ENCODE measurements at places on chromosomes 13 and 19. TPM values are rescaled to one million over a fixed set of nuclear protein-coding genes. Genes with fewer than 3 reads are reported as not detected.

The ZNF573 gene
- total RNA-seq = 17.1 TPM

The NR2F6 gene
- 32.4 TPM for total RNA-seq

The MAB21L1 gene
- 9.0 TPM for total RNA-seq

DNA sequence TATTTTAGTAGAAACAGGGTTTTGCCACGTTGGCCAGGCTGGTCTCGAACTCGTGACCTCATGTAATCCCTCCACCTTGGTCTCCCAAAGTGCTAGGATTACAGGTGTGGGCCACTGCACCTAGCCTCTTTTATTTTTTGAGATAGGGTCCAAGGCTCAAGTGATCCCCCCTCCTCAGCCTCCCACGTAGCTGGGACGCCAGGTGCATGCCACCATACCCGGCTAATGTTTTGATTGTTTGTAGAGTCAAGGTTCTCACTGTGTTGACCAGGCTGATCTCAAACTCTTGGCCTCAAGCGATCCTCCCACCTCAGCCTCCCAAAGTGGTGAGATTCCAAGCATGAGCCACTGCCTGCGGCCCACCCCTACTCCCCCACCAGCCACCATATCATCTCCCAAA, 6.3 kb downstream of the SLC7A9 start:
- H3K27me3 ChIP-seq = no peaks in the 10 kb centered on the region
- no peak overlapping the region for H3K27ac ChIP-seq
- peaks cover 16% of the 10 kb centered on the region for H3K4me1 ChIP-seq
- DNase-seq = no peak

DNA sequence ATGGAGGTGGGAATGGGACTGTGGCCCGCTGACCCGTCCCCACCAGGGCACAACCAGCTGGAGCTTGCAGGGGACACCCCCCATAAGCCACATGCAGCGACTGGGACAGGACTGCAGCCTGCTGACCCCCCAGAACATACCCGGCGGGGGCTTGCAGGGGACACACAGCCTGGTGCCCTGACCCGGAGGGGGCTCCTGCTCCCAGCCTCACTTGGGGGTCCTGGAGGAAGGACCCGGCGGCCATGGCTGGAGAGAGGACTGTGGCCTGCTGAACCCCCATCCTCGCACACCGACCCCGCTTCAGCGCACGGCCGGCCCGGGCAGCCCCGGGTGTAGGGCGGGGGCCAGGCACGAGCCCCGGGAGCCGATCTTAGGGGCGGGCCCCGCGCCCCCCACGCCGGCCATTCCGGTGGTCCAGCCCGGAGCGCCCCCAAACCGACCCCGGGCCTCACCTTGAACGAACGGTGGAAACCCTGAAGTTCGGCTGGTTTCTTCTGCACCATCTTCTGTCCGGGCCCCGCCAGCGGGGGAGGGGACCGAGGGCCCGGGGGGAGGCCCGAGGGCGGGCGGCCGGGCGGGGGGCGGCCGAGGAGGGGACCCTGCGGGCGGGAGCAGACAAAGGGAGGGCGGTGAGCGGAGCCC, 574 bp downstream of the MKNK2 start:
- H3K36me3 ChIP-seq = peaks cover 31% of the 10 kb centered on the region
- no peaks in the 10 kb centered on the region for H3K27me3 ChIP-seq
- H3K27ac ChIP-seq = peak overlapping the region; percentile 84
- DNase-seq = no peak
- H3K4me1 ChIP-seq = peaks cover 54% of the 10 kb centered on the region

DNA sequence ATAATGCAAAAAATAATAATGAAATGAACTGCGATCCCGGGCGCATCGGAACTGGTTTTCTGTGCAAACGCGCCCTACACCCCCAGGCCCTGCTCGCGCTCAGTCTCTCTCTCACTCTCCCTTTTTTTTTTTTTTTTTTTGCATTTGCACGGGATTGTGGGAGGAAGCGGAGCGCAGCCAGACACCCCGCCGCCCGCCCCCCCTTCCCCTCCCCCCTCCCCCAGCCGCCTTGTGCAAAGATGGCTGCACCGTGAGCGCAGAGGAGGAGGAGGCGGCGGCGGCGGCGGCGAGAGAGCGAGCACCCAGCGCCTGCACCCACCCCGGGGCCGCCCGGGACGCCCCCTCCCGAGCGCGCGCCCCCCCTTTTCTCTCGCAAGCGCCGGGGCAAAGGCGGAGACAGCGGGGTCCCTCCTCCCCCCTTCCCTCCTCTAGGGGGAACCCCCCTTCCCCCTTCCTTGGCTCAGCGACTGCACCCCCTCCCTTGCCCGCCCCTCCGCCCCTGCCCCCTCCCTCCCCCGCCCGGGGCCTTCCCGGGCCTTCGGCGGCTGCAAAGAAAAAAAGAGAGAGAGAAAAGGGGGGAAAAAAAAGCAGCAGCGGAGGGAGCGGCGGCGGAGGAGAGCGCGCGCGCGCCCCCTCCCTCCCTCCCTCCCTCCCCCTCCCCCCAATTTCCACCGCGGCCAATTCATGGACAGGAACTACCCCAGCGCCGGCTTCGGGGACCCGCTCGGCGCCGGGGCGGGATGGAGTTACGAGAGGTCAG, at the start of gene PRR12:
Gene PRR12, plus strand, starts transcription at position 212 of the 760 bp plus-strand sequence. Its CDS starts 473 bp downstream, at position 685.
- peaks cover under 1% of the 10 kb centered on the region for H3K27me3 ChIP-seq
- H3K27ac ChIP-seq = peak within 1 kb of the TSS; percentile 94
- H3K4me3 ChIP-seq = peak within 1 kb of the TSS; percentile 88
- H3K36me3 ChIP-seq = peaks cover 24% of the 10 kb centered on the region
- DNase-seq = peak; percentile 91

GRCh38 chr13:92989301-92989700, 237.3 kb upstream of the GPC6 start:
- H3K27ac ChIP-seq = no peak overlapping the region
- H3K4me3 ChIP-seq = no peak overlapping the region
- H3K36me3 ChIP-seq = no peaks in the 10 kb centered on the region
- H3K4me1 ChIP-seq = no peaks in the 10 kb centered on the region
- no peaks in the 10 kb centered on the region for H3K27me3 ChIP-seq
- DNase-seq = no peak

GRCh38 chr13:91101381-91101780, 246.1 kb upstream of the MIR17HG start:
- no peaks in the 10 kb centered on the region for H3K27me3 ChIP-seq
- H3K4me1 ChIP-seq = no peaks in the 10 kb centered on the region
- no peaks in the 10 kb centered on the region for H3K36me3 ChIP-seq
- no peak overlapping the region for H3K27ac ChIP-seq
- no peak overlapping the region for H3K4me3 ChIP-seq
- peak; percentile 83 for DNase-seq

DNA sequence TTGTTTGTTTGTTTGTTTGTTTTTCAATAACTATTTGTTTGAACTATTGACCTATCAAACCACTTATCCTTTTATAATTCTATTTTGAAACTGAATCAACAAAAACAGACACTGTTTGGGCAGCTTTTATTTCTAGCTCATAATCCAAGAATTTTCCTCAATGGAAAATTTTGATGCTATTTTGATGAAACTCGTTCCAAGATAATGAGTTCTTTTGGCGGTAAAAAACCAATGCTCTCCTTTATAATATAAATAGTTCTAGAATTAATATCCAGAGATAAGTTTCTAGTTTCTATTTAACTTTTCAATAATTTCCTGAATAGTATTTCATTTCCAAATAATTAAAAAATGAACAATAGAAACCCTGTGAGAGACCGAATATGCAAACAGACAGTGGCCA, 146.5 kb upstream of the EDNRB start:
- no peak overlapping the region for H3K4me3 ChIP-seq
- peak; percentile 62 for DNase-seq
- no peak overlapping the region for H3K27ac ChIP-seq
- no peaks in the 10 kb centered on the region for H3K27me3 ChIP-seq
- no peaks in the 10 kb centered on the region for H3K36me3 ChIP-seq

DNA sequence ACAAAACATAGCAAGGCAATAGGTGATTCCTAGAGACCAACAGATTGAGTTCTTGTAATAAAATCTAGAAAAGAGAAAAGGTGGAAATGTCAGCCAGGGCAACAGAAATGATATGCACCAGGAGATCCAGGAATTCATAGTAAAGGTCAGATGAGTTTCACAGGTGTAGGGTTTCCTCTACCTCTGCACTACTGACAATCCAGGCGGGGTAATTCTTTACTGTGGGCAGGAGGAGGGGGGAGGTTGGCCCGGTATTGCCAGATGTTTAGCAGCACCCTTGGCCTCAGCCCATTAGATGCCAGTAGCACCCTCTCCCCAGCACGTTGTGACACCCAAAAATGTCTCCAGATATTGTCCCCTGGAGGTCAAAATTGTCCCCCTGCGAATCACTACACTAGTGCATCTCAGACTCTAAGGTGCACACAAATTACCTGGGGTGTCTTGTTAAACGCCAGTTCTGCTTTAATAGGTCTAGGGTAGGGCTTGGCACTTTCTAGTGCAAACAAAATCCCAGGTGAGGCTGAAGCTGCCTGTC, 3.5 kb upstream of the UBAC2 start:
- H3K27ac ChIP-seq = no peak overlapping the region
- no peak overlapping the region for H3K4me3 ChIP-seq
- no peaks in the 10 kb centered on the region for H3K36me3 ChIP-seq

- peak overlapping the region; percentile 40 for H3K27ac ChIP-seq
- DNase-seq = no peak
- peaks cover 28% of the 10 kb centered on the region for H3K36me3 ChIP-seq
- H3K4me3 ChIP-seq = no peak overlapping the region
- H3K4me1 ChIP-seq = peaks cover 47% of the 10 kb centered on the region
Measured at GRCh38 chr13:110319397-110319773, 12.3 kb downstream of the COL4A2 start.

DNA sequence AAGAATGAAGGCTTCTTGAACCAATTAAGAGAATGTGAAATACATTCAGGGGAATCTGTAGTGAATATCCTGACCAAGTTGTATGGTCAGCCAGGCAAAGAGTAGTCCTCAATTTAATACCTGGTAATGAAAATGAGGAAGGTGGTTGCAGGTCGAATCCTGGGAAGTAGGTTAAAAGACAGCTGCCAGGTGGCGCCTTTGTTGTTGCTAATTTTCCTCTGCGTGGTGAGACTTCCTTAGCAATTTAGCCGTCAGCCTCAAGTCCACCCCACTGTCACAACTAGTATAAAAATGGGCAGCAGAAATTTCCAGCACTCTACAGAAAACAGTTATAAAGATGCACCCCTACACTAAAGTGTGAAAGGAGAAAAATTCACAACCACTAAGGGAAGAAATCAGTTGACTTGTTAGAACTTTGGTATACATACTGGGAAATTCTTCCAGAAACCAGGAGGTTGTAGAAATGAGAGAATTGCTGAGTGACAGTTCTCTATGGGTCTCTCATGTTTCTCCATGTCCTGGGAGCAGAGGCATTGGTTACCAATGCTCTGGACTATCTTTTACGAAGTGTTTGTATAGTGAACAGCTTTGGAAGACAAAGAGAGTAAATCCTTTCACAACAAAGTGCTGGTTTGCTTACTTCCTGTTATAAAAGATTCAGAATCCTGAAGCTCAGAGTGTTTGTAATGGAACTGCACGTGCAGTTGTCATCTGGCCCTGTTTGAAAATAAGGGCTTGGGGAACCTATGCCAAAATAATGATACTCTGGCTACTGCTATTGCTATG, 235.9 kb downstream of the NHLRC3 start:
- H3K27me3 ChIP-seq = no peaks in the 10 kb centered on the region
- H3K36me3 ChIP-seq = no peaks in the 10 kb centered on the region
- no peak overlapping the region for H3K4me3 ChIP-seq
- no peaks in the 10 kb centered on the region for H3K4me1 ChIP-seq
- DNase-seq = peak; percentile 57

DNA sequence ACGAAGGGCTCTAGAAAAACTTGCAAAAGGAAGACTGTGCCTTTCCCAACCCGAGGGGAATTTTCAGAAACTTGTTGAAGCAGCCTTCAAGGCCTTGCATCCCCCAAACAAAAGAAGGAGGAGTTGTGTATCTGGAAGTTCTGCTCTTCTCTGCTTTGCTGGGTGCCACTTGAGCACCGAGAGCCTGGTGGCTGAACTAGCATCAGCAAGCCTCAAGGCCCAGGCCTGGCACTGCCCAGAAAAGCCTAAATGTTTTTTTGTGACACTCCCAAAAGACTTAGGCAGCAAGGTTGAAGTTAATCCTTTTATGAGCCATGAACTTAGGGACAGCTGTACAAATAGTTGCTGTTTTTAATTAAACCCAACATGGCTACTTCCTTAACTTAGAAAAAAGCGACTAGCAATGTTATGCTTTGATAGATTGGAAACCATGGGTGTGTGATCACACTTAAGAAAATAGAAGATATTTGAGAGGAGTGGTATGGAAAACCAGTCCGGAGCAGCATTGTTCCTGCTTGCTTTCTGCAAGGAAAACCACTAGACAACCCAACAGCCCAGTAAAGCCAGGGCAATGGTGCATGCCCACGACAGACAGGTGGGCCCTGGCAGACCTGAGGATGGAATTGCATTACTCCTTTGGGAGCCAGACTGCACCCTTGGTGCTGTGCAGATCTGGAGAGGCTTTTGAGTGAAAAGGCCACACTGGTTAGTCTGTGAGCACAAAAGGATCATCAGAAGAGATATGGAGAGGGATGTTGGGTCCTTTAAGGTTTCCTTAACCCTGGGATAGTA, 788 bp upstream of the DLEU7 start:
- H3K27ac ChIP-seq = no peak overlapping the region
- no peaks in the 10 kb centered on the region for H3K36me3 ChIP-seq
- peaks cover 14% of the 10 kb centered on the region for H3K4me1 ChIP-seq
- H3K4me3 ChIP-seq = no peak overlapping the region
- H3K27me3 ChIP-seq = peaks cover 13% of the 10 kb centered on the region

DNA sequence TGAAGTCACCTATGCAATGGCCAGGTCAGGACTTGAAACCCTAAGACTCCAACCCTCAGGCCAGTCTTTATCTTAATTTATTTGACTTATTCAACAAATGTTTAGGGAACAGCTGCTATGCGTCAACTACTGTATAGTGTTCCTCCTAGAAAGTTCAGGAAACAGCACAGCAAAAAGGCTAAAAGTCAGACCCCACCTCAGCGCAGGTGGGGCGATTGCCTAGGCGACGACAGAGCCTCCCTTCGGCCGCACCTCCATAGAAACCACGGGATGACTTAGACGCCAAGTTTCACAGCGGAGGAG, 502 bp downstream of the VRK3 start:
- no peak for DNase-seq
- H3K27me3 ChIP-seq = no peaks in the 10 kb centered on the region
- peak overlapping the region; percentile 75 for H3K4me3 ChIP-seq
- peaks cover 10% of the 10 kb centered on the region for H3K36me3 ChIP-seq
- H3K4me1 ChIP-seq = peaks cover 15% of the 10 kb centered on the region
- H3K27ac ChIP-seq = peak overlapping the region; percentile 89

DNA sequence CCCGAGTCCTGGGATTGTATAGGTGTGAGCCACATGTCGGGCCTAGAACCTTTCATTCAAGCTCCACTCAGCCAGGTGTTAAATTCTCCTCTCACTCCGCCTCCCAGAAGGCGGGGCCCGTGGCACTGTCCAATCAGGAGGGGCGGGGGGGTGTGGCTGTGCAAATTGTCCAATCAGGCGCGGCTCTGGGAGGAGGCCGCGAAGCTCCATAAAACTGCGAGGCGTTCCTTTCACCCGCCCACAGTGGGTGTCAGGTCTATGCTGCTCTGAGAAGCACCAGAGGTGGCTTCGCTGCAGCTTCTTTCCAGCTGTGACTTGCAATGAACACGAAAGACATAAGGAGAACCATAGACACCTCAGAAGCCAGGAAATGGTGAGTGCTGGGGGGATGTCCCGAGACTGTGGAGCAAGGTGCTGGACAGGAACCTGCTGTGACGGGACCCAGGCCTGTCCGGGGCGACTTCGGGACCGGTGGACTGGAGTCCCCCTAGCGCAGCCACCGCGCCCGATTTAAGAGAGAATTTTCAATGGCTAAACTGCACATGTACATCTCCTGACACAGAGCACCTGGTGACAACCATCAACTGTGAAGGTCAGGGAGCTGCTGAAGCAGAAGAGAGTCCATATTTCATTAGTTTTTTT, 3.0 kb upstream of the ZNF136 start:
- H3K36me3 ChIP-seq = peaks cover under 1% of the 10 kb centered on the region
- H3K4me1 ChIP-seq = peaks cover 16% of the 10 kb centered on the region
- no peaks in the 10 kb centered on the region for H3K27me3 ChIP-seq
- DNase-seq = no peak
- H3K4me3 ChIP-seq = no peak overlapping the region

- peak; percentile 27 for DNase-seq
- H3K27me3 ChIP-seq = peaks cover 4% of the 10 kb centered on the region
- peaks cover 23% of the 10 kb centered on the region for H3K4me1 ChIP-seq
Measured at GRCh38 chr13:27038323-27038722, 133.3 kb downstream of the USP12 start.

All from muscle of leg (tissue), 16 donors.